Tibial nerve (tissue), 4 donors: ENCODE measurements at places on chromosomes 6 and 20. TPM values are rescaled to one million over a fixed set of nuclear protein-coding genes. Genes with fewer than 3 reads are reported as not detected.

The HLA-G gene
- total RNA-seq: not detected

The CDSN gene
- not detected for total RNA-seq

The MTHFD1L gene
- 11.5 TPM for total RNA-seq

The ADGRB3 gene
- total RNA-seq: 9.6 TPM

The NR2E1 gene
- not detected for total RNA-seq

The DSP gene
- total RNA-seq: 6.0 TPM

The TFAP2A gene
- total RNA-seq: not detected

DNA sequence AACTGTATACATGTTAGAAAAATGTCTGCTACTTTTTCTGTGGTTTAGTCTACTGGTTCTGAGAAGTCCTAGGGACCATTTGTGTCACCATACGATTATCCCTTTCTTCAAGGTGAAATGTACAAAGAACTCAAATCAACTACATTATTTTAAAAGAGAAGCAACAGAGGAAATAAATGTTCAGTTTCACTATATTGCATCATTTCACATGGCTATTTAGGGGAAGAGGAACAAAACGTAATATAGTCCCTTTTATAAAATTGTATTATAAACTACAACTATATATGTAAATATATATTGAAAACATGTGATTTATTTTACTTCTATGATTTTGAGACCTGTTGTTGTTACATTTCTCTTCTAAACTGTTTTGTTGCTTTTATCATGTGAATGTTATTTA, 1308.0 kb downstream of the EPHA7 start:
- no peaks in the 10 kb centered on the region for H3K4me1 ChIP-seq
- no peaks in the 10 kb centered on the region for H3K36me3 ChIP-seq
- no peaks in the 10 kb centered on the region for H3K27me3 ChIP-seq
- H3K27ac ChIP-seq: no peak overlapping the region
- no peak overlapping the region for H3K4me3 ChIP-seq
- no peak for DNase-seq

- H3K36me3 ChIP-seq: no peaks in the 10 kb centered on the region
- H3K27me3 ChIP-seq: no peaks in the 10 kb centered on the region
- no peaks in the 10 kb centered on the region for H3K4me1 ChIP-seq
- no peak for DNase-seq
- no peak overlapping the region for H3K4me3 ChIP-seq
- H3K27ac ChIP-seq: no peak overlapping the region
Measured at GRCh38 chr6:92196325-92196724, 1223.0 kb downstream of the EPHA7 start.

DNA sequence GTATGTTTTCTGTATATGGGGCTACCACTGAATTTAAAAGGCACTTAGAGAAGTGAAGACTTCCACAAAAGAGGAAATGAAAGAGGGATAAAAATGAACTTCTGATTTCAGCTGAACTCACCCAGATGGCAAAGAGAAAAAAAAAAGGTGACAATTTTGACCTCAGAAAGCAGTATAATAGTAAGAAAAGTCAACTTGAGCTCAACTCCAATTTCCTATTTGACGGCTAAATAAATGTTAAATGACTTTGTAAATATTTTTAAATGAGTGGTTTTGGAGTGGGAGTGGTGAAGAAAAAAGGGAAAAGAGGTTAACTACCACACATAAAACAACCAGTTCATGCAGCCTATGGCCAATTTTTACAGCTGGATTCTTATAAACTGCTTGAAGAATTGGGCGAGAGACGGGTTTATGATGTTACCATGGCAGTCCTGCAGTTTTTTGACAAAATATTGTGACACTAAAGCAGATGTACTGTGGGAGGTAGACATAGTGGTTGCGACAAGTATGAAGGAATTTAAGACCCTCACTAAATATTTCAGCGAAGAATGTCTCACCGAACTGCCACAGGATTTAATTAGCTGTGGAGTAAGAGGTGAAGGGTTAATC, 49.8 kb upstream of the ADTRP start:
- no peaks in the 10 kb centered on the region for H3K4me1 ChIP-seq
- no peak for DNase-seq
- no peaks in the 10 kb centered on the region for H3K36me3 ChIP-seq
- no peak overlapping the region for H3K4me3 ChIP-seq
- H3K27me3 ChIP-seq: no peaks in the 10 kb centered on the region
- no peak overlapping the region for H3K27ac ChIP-seq

GRCh38 chr6:143283887-143284645, 166.4 kb downstream of the ADAT2 start:
- H3K4me3 ChIP-seq: no peak overlapping the region
- H3K36me3 ChIP-seq: no peaks in the 10 kb centered on the region
- no peak overlapping the region for H3K27ac ChIP-seq
- H3K27me3 ChIP-seq: no peaks in the 10 kb centered on the region
- DNase-seq: no peak
- H3K4me1 ChIP-seq: no peaks in the 10 kb centered on the region

DNA sequence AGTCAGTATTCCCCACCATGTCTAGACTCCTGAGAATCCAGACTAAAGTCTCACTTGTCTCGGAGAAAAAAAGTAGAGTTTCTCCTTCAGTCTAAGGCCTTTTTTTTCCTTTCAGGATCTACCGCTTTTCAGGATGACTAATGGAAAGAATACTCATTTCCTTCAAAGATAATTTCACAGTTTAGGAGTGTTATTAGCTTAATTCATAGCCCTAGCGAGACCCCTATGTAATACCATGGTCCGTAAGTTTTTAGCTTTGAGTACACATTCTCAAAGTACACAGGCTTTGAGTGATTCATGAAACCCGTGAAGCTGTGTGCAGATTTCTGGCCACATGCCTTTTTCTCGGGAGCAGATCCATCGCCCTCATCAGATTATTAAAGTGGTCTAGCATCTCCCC, 133.1 kb downstream of the SOX4 start:
- H3K4me1 ChIP-seq: no peaks in the 10 kb centered on the region
- H3K27ac ChIP-seq: no peak overlapping the region
- H3K4me3 ChIP-seq: no peak overlapping the region
- H3K36me3 ChIP-seq: no peaks in the 10 kb centered on the region
- H3K27me3 ChIP-seq: no peaks in the 10 kb centered on the region
- DNase-seq: no peak

GRCh38 chr6:150934380-150934779, 68.9 kb downstream of the MTHFD1L start:
- H3K27ac ChIP-seq: no peak overlapping the region
- H3K4me3 ChIP-seq: no peak overlapping the region
- DNase-seq: no peak
- H3K4me1 ChIP-seq: peaks cover 39% of the 10 kb centered on the region
- no peaks in the 10 kb centered on the region for H3K27me3 ChIP-seq

DNA sequence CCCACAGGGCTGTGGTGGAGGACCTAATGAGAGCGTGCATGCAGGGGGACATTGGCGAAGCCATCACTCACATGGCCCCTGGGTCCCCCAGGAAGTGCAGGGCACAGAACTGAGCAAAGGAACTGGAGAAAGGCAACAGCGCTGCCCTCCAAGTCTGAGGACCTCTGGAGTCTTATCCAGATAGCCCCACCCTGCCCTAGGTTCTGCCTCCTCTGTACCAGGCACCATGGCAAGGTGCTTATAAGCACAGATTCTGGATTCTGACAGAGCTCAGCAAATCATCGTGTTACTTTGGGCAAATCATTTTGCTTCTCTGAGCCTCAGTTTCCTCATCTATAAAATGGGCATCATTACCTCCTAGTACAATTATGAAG, 44.5 kb downstream of the SLC13A3 start:
- H3K4me3 ChIP-seq: no peak overlapping the region
- no peaks in the 10 kb centered on the region for H3K4me1 ChIP-seq
- no peaks in the 10 kb centered on the region for H3K36me3 ChIP-seq
- no peak for DNase-seq
- no peak overlapping the region for H3K27ac ChIP-seq

GRCh38 chr6:119957195-119957594, 607.6 kb upstream of the MAN1A1 start:
- H3K36me3 ChIP-seq: no peaks in the 10 kb centered on the region
- DNase-seq: no peak
- H3K4me3 ChIP-seq: no peak overlapping the region
- H3K4me1 ChIP-seq: no peaks in the 10 kb centered on the region
- H3K27ac ChIP-seq: no peak overlapping the region

GRCh38 chr6:116625872-116626271, 9.6 kb downstream of the RSPH4A start:
- no peak overlapping the region for H3K4me3 ChIP-seq
- no peak overlapping the region for H3K27ac ChIP-seq
- H3K27me3 ChIP-seq: no peaks in the 10 kb centered on the region
- H3K4me1 ChIP-seq: no peaks in the 10 kb centered on the region
- no peak for DNase-seq
- H3K36me3 ChIP-seq: no peaks in the 10 kb centered on the region

DNA sequence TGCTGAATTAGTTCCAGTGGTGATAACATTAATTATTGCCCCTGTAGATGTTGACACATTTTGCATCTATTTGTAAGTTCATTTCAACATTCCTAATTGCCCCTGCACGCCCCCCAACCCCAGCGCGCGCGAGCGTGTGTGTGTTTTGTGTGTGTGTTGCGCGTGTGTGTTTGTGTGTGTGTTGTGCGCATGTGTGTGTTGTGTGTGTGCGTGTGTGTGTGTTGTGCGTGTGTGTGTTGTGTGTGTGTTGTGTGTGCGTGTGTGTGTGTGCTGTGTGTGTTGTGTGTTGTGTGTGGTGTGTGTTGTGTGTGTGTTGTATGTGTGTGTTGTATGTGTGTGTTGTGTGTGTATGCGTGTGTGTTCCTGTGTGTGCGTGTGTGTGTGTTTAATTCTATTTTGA, 245.7 kb upstream of the GMDS start:
- no peaks in the 10 kb centered on the region for H3K36me3 ChIP-seq
- no peaks in the 10 kb centered on the region for H3K27me3 ChIP-seq
- H3K4me1 ChIP-seq: no peaks in the 10 kb centered on the region
- DNase-seq: no peak
- no peak overlapping the region for H3K27ac ChIP-seq
- no peak overlapping the region for H3K4me3 ChIP-seq

- H3K36me3 ChIP-seq: no peaks in the 10 kb centered on the region
- no peaks in the 10 kb centered on the region for H3K4me1 ChIP-seq
- no peak for DNase-seq
- no peak overlapping the region for H3K4me3 ChIP-seq
Measured at GRCh38 chr6:66200390-66200789, 493.4 kb upstream of the EYS start.

DNA sequence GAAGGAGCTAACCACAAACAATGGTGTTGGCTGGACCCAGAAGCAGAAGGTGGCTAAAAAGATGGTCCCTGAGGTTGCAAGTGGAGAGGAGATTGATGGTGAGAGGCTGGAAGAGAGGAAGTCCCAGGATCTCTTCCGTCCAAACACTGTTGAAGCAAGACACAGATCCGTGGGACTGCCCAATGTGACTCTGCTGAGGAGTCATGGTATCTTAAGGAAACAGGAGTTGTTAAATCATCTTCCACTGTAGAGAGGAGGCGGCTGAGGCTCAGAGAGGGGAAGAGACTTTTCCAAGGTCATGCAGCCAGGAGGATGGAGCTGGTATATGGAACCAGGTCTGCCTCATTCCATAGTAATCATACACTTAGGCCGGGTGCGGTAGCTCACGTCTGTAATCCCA, 4.1 kb upstream of the ZNF335 start:
- H3K36me3 ChIP-seq: no peaks in the 10 kb centered on the region
- no peaks in the 10 kb centered on the region for H3K4me1 ChIP-seq
- no peak for DNase-seq
- H3K4me3 ChIP-seq: no peak overlapping the region
- no peak overlapping the region for H3K27ac ChIP-seq

GRCh38 chr6:33077908-33078307, 2.1 kb downstream of the HLA-DPB1 start:
- no peak for DNase-seq
- no peaks in the 10 kb centered on the region for H3K27me3 ChIP-seq
- H3K27ac ChIP-seq: no peak overlapping the region
- peaks cover 12% of the 10 kb centered on the region for H3K4me1 ChIP-seq
- no peak overlapping the region for H3K4me3 ChIP-seq
- no peaks in the 10 kb centered on the region for H3K36me3 ChIP-seq

DNA sequence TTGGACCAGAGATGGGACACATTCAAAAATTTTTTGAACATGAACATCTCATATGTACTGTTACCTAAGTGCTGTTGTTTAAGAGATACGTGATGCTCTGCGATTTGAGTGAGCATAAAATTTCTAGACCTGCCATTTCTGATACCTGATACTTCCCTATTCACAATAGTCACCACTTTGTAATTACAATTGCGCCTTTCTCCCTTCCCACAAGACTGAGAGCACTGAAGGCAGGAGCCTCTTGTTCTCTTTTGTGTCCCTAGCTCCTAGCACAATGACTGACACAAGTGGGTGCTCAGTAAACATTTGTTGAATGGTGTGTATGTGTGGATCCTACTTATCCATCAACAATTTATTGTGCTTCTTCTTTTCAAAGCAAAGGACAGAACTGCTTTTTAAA, 92.8 kb upstream of the TMEM30A start:
- no peaks in the 10 kb centered on the region for H3K36me3 ChIP-seq
- DNase-seq: no peak
- H3K4me3 ChIP-seq: no peak overlapping the region
- H3K4me1 ChIP-seq: no peaks in the 10 kb centered on the region

DNA sequence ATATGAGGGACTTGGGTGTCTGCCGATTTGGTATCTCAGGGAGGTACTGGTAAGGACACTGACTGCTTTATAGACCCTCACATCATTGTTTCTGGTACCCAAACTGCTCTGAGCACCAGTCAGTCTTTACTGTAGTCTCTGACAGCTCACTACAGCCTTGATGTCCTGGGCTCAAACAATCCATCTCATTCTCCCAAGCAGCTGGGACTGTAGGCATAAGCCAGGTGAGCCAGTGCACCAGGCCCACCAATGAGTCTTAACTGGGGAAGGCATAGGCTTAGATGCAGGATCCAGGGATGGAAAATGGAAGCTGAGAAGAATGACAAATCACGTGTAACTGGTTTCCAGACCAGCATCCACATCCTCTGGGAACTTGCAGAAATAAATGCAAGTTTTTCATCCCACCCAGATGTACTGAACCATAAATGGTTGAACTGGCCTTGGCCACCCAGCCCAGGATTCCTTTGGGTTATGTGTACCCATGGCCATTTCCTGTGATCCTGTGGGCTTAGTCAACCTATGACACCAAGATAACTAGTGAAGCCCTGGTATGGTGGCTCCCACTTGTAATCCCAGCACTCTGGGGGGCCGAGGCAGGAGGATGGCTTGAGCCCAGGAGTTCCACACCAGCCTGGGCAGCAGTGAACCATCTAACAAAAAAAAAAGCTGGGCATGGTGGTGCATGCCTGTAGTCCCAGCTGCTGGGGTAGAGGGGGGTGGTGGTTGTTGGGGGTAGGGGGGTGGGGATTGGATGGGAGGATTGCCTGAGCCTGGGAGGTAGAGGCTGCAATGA, 5.8 kb downstream of the TUBB start:
- H3K36me3 ChIP-seq: peaks cover 81% of the 10 kb centered on the region
- no peaks in the 10 kb centered on the region for H3K27me3 ChIP-seq
- no peak for DNase-seq

GRCh38 chr6:142810952-142811514, 133.9 kb downstream of the HIVEP2 start:
- DNase-seq: no peak
- H3K4me1 ChIP-seq: no peaks in the 10 kb centered on the region
- no peaks in the 10 kb centered on the region for H3K27me3 ChIP-seq
- no peaks in the 10 kb centered on the region for H3K36me3 ChIP-seq
- H3K4me3 ChIP-seq: no peak overlapping the region
